ENCODE measurements at places on chromosomes 4 and X.

DNA sequence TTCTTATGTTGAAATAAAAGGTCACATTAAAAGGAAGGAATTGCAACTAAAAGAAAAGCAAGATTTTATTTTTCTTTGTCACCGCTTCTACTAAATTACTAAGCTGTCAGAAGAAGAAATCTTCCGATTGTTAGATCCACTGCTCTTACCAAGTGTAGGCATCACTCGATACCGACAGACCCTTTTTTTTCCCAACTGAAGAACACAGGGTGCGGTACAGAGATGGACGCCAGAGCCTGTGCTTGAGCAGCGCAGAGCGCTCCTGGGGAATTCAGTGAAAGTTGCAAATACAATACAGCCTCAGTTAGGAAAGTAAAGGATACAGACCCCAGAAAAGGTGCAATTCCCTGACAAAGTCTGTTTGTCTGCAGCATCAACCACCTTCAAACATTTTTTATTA, 94.9 kb upstream of the WDR17 start:
- DNase-seq = no peak

- no peak for DNase-seq
Observed at GRCh38 chr4:48025005-48025404, 8.4 kb downstream of the NIPAL1 start.

DNA sequence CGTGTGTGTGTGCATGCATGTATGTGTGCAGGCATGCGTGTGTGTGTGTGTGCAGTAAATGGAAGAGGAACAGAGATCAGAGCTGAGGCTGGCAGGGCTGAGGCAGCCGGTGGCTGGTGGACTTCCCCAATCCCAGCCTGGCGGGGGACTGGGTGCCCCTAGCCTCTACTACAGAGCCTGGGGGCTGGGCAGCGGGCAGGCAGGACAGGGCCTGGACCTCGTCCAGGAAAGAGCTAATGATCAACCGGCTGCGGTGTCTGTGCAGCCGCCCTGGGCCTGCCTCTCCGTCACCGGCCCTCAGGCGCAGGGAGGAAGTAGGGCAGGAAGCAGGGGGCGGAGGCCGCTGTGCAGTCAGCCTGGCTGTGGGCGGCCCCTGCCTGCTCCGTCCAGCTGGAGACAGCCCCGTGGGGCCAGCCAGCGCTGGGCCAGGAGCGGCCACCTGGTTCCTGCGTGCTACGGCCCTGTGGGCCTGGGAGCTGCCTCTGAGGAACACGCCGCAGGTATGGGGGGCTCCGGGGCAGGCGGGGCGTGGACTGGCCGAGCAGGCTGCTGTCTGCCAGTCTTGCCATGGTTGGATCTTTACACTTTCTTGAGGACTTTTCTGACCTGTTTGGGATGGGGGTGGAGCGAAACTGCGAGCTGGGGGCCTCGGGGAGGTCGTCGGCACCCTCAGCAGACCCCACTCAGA, at the start of gene SH3TC1:
Gene SH3TC1, plus strand, starts transcription at position 385 of the 688 bp plus-strand sequence. CDS start 5,905 bp downstream, outside the sequence.
- DNase-seq = no peak

DNA sequence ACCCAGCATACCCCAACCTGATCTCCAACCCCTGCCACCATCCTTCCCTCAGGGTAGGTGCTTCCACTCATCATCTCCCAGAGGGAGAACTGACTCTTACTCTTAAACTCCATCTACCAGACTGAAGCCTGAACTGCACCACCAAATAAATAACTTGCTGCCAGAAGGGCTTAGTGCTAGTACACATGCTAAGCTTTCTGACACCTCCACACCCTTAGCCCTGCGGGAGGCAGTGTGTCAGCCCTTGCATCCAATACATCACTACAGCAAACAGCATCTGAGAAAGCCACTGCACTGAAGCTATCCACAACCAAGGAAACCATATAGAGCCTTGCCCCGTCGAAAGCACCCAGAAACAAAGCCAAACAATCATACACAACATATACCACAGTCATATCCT, 68.6 kb upstream of the MCF2 start:
- DNase-seq = no peak

- DNase-seq = no peak
Observed at GRCh38 chr4:123553279-123553678, 156.7 kb downstream of the SPRY1 start.

GRCh38 chr4:151772274-151772673, 11.5 kb upstream of the GATB start:
- no peak for DNase-seq

- DNase-seq = no peak
Observed at GRCh38 chrX:115639334-115639880, 78.4 kb downstream of the PLS3 start.

DNA sequence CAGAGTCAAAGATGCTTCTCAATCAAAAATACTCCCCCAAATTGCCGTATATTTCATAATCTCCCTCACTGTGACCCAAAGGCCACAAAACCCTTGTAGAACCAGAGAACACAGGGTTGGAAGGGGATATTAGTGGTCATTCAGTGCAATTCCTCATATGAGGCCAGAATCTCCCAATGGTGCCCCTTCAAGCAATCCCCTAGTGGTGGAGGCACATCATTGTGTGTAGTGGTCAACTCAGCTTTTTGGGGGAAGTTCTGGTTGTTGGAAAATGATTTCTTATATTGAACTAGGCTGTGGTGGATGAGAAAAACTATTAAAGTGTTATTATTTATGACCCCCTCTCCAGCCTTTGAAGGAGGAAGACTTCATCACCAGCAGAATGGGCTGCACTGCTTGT, 17.6 kb upstream of the BOD1L1 start:
- no peak for DNase-seq

DNA sequence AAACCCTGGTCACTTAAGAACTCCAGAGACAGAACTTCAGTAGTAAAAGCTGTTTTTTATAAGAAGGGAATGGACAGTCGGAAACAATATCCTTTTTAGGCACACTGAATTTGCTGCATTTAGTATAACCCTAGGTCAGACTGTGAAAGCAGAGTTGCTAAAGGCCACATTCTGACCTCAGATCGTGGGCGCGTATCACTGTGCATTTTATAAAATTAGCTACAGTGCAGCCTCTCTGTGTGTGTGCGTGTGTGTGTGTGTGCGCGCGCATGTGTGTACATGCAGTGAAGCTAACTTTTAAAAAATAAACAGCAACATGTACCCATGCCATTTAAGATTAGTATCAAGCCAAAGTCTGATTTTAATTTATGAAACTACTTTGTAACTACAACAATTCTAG, 8.0 kb downstream of the ZNF827 start:
- DNase-seq = no peak

DNA sequence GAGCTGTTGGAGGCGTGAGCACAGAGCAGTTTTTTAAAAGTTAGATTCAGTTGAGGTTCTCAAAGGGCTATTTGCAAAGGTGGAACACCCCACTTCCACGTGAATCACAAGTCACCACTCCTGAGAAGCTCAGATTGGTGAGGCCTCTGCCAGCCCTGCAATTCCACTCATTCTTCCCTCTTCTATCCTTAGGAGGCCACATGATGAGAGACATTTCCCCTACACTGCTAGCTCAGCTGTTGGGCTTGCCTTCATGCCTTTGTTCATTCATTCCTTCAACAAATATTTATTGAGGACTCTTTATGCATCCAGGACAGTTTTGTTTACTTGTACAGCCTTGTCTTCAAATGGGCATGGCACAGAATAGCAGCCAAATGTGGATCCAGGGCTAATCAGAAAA, 3.7 kb downstream of the SRPX2 start:
- DNase-seq = no peak

- no peak for DNase-seq
Observed at GRCh38 chrX:134725103-134725690, 66.9 kb upstream of the PLAC1 start.

DNA sequence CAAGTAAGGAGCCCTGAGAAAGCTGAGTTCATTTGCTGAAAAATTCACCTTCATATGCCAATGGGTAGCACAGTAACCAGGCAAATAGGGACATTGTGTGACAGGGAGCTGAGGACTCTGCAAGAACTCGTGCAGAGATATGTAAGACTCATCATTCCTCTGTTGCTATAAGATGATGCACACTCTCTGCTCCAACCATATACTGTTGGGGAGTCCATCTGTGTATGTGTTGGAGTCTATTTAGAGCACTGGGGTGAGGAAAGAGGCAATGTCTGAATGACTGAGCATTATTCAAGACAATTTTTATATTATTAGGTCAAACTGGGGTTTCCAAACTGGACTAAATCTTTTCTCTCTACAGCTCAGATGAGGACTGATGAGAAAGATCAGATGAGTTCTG, 100.4 kb downstream of the QRFPR start:
- no peak for DNase-seq

- DNase-seq = no peak
Observed at GRCh38 chrX:74422576-74423288, 1.4 kb downstream of the SLC16A2 start.

- DNase-seq = no peak
Observed at GRCh38 chr4:104492183-104492771, 2.4 kb downstream of the CXXC4 start.

DNA sequence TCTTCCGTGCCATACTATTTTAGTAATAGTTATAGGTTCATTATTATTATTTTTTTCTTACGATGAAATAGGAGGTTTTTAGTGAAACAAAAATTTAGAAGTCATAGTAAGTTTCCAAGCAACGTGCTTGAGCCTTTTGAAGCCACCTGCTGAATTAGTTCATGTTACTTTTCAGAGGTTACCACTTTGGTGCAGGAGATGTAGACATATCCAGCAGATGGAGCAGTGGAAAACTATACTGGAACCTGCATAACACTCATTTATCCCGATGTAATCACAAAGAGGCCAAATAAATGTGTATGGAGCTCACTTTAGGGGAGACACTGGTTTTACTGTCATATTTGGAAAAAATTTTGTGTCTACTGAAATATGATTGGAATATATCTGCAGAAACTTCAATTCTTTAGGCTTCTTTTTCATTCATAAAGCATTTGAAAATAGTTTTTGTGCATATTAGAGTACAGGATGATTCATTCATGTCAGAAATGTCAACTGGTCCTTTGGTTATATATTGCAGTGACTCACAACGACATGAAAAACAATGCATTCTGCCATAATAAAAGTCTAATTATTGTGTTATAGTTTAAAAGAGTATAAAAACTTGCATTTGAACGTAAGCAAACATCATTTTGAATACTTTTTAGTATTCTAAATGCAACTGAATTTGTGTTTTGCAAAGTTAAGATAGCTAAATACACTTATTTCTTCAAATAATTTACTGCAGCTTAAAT, 2182.9 kb upstream of the TENM3 start:
- DNase-seq = no peak

GRCh38 chrX:46125111-46125510, 420.1 kb downstream of the ZNF674 start:
- no peak for DNase-seq

DNA sequence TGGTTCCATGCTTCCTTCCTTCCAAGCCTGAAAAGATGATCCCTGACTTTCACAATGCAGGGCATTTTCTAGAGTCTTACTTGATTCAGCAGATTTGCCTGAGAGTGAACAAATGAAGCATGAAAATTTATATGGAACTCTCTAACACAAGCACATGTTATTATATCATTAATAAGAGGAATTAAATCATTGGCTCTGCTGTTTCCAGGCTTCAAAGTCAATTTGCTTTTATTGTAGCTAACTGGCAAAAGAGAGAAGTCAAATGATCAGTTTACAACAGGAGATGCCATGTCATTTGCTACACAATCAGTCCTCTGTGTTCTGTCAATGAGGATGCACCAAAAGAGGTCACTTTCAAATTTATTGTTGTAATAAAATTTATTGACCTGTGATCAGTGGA, 101.5 kb upstream of the UGT8 start:
- DNase-seq = no peak

DNA sequence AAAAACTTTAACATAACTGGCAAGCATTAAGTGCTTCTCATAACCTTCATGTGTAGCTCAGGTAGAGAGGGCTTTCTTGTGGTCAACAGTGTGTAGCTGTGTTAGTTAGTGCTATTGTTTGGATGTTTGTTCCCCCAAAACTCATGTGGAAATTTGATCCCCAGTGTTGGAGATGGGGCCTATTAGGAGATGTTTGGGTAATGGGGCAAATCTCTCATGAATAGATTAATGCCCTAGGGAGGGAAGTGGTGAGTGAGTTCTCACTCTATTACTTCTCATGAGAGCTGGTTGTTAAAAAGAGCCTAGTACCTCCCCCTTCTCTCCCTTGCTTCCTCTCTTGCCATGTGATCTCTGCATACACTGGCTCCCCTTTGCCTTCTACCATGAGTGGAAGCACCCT, 16.5 kb upstream of the SLC25A43 start:
- DNase-seq = no peak

DNA sequence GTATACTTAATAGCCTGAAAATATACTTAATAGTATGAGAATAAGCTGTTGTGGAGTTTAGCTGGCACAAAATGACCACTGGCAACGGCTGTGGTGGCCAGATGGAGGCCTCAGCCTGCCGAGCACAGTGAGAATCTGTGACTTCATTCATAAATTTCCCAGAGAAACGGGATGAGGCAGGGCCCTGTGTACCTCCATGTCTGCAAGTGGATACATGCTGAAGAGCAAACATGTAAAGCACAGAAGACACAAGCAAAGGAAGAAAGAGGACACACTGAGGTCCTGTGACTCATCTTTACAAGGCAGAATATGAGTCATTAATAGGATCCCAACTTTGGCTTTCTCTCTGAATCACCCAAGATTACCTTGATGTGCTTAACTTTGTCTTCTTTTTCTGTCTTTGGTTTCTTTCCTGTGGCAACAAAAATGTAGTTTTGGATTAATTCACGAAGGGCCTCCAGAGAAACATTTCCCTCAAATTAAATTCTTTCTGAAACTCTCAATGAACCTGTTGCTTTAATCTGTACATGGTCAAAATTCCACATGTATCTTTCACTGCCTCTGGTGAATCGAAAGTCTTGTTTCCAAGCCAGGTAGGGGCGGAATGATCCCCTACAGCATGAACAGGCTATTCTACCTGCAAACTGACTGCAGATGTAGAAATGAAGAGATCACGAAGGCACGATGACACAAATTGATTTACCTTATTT, 56.4 kb downstream of the IRF2 start:
- DNase-seq = no peak

DNA sequence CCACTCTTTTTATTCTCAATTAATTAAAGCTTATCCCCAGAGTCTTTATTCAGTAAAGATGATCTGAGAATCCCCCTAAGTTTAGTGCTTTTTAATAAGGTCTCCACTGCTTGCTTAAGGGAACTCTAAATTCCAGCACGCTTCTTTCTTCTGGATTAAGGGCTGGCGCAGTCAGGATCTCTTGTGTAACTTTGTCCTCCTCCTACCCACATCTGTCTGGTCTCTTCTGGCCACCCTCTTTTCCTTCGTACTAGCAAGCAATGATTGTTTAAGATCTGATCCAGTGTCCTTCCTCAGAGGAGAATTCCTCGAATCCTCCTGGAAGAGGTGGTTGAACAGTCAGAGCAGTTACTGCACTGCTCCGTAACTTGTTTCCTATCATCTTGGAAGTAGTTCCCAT, 14.0 kb upstream of the PAQR3 start:
- DNase-seq = no peak
